Retina (tissue), 1 donor: ENCODE measurements at places on chromosomes 2 and 18.

- no peak for DNase-seq
These were observed 29.4 kb upstream of the NCOA1 start for GRCh38 chr2:24461685-24462084.

DNA sequence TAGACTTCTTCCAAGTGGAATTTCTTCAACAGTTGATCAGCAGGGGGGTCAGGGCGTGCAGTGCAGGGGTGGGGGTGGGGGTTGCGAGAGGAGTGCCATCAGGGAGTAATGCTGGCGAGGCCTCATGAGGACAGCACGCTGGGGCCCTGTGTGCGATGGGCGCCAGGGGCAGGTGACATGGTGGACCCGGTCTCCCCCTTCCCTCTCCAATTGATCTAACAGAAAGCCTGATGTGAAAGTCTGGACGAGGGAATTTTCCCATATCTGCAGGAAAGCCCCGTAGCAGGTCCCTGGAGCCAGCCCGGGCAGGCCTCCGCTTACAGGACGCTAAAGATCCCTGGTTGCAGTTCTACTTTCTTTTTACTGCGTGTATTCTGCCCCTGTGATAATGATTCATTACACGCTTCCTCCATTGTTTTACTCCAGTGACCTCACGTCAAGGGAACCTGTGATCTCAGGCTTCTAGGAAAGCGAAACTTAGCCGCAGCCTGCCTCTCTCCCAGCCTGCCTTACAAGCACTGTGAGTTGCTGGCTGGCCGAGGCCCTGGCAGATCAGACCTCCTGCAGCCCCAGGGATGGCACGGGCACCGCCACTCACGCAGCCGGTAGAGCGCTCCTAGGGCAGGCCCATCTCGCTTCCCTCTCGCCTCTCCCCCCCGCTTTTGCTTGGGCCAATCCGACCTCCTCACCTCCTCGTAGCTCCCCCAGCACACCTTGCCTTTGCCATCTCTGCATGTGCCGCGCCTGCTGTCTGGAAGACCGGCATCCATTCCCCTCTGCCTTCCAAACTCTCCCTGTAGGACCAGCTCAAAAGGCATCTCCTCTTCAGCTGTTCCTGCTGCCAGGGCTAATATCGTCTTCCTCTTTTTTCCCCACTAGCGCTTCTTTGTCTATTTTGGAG is 19.2 kb downstream of the NEURL3 start:
- DNase-seq, result peak; percentile 70

- no peak for DNase-seq
These were observed 74.6 kb downstream of the CLHC1 start for GRCh38 chr2:55157474-55157884.

DNA sequence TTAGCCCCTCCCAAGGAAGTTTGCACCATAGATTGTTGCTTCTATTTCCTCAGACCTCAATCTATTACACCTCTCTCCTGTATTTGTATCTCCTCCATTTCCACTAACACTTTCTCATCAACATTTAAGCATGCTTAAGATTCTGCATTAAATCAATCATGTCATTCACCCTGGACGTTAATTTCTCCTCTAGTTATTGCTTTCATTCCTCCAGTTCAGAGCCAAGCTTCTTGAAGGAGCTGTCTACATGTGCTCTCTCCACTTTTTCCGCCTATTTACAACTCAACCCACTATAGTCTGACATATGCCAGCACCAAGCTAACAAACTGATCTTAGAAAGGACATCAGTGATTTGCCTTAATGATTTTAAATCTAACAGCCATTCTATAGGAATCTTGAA is 99.5 kb downstream of the OLA1 start:
- DNase-seq, result no peak

DNA sequence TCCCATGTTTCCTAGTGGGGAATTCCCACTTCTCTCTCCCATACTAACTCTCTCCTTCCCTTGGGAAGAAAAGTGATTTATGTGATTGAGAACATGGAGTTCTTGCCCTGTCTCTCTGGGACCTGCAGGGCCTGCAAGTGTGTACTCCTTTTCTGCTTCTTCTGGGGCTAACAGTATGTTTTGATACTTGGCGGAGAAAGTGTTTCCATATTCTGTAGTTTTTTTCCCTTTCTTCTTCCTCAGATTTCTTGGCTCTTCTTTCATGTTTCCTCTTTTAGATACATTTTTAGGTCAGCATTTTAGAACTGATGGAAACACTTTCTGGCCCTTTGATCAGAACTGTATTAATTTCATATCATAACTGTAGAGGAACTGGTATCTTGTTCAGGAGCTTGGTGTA is 352.2 kb downstream of the DLGAP1 start:
- DNase-seq, result no peak

DNA sequence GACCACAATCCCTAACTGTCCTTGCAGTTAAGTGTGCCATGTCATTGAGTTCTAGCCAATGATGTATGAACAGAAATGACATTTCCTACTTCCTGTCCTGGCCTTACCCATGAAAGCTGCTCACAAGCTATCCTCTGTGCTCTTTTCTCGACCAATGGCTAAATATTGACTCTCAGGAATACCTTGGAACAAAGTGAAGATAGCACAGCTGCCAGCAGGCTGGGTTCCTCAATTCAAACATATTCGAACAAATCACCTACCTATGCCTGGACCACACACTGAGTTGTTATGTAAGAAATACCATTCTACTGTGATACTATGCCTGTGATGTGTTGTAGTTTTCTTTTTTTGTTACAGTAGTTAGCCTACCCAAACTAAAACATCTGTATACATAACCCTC is 65.1 kb downstream of the GAREM1 start:
- DNase-seq, result no peak

DNA sequence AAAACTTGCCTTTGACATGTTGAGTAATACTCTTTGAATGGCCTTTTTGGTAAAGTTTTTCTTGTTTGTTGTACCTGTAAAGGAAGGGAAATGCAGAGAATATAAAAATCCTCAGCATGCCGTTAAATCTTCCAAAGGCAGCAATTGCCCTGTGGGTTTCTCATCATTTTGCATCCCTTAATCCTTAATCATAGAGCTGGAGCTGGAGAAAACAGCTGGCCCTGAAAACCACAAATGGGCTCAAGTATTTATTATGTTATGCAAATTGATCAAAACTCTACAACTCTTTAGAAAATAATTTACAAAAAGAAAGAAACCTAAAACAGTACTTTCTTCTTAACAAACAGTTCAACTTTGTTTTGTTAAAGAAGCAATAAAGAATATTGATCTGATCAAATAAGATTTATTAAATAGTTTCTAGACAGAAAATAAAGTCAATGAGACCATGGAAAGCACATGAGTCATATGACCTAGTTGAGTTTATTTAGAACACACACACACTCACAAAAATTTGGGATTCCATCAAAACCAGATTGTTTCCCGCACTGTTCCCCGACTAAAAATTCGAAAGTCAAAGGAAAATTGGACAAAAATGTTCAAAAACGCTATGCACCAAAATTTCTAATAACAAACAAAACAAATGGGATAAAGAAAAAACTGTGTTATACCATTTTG is 309.0 kb downstream of the GULP1 start:
- DNase-seq, result no peak

GRCh38 chr2:63587814-63588384 is 378 bp downstream of the WDPCP start:
- no peak for DNase-seq

DNA sequence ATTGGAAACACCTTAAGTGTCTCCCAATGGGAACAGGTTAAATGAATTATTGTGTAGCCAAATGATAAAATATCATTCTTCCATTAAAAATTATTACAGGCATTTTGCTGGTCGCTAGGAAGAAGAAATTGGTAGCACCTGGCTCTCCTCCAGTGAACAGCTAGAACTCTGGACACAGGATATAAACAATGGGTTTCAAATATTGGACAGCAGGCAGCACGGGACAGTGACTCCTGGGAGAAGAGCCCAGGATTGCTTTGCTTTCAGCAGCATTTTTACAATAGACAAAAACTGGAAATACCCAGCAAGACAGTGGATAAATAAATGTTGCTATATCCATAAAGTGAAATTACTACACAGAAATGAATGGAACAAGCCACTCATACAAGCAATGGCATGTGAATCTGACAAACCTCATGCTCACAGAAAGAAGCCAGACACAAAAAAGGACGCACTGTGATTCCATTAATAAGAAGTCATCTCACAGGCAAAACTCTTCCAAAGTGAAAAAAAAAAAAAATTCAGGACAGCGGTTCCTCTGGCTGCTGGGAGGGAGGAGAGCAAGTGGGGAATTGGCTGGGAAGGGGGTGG is 50.5 kb downstream of the LAMA1 start:
- DNase-seq, result no peak

GRCh38 chr2:40090044-40090443 is 311.0 kb upstream of the THUMPD2 start:
- DNase-seq, result no peak

- peak; percentile 75 for DNase-seq
These were observed 42.4 kb downstream of the KLF7 start for GRCh38 chr2:207123335-207123744.

GRCh38 chr2:48589170-48589767 is 28.4 kb upstream of the GTF2A1L start:
- DNase-seq, result peak; percentile 62

DNA sequence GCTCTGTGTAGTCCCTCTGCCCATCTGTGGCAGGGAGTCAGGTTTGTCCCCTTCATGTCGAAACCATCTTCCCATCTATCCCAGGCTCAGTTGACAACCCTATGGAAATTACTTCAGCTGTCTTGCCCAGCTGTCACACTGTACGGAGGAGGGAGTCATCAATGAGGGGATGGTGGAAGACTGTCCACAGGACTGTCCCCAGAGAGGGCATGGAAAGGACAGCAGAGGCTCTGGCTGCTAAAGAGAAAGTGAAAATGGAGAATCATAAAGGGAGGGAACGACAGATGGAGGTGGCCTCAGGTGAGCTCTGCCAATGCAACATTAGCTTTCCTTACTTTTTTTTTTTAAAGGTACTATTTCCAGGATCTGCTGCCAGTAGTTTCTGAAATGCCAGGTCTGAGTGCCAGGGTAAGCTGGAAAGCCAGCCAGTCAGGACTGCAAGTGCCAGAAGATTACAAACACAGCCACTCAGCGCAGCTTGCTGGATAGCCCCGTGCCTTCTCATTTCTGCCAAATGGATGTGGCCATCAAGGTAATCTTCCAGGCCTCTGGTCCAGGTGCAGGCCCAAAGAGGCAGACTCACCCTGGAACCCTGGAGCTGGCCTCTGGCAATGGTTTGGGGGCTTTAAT is 192.8 kb downstream of the AGPS start:
- peak; percentile 29 for DNase-seq

- no peak for DNase-seq
These were observed 287.9 kb downstream of the PDE11A start for GRCh38 chr2:177784745-177785067.

- no peak for DNase-seq
These were observed 43.0 kb downstream of the KIF3C start for GRCh38 chr2:25939257-25939668.

DNA sequence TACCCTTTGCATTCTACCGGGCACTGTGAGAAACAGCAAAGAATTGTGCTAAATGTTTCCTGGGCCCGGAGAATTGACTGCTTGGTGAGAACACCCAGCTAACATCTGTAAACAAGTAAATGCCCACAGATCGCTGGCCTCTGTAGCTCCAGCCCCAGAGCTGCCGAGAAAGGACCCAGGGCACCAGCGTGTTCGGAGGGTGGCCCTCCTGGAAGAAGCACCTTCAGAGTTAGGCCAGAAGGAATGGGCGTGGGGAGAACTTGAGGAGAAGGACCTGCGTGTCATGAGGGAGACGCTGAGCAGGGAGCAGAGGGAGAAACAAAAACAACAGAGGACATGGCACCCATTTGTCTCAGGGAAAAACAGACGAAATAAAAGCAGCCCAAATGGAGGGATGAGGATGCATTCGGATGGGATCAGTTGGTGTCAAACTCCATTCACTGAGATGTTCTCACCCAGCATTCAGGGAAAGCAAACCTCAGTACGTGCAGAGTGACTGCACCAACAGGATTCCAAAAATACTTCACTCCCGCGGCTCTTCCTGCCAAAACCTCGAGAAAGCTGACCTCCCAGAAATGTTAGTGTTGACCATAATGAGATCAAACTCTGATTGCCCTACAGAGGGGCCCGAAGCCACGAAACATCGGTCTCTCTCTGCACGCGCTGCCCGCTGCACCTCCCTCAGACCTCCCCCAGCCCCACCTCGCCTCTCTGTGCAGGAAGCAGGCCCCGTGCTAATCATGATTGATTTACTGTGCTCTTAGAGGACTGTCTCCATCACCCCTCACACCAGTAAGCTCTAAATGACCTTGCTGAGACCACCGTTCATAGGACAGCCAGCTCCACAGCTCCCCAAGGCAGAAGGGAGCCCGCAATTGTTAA is 376.3 kb upstream of the SALL3 start:
- DNase-seq, result no peak

DNA sequence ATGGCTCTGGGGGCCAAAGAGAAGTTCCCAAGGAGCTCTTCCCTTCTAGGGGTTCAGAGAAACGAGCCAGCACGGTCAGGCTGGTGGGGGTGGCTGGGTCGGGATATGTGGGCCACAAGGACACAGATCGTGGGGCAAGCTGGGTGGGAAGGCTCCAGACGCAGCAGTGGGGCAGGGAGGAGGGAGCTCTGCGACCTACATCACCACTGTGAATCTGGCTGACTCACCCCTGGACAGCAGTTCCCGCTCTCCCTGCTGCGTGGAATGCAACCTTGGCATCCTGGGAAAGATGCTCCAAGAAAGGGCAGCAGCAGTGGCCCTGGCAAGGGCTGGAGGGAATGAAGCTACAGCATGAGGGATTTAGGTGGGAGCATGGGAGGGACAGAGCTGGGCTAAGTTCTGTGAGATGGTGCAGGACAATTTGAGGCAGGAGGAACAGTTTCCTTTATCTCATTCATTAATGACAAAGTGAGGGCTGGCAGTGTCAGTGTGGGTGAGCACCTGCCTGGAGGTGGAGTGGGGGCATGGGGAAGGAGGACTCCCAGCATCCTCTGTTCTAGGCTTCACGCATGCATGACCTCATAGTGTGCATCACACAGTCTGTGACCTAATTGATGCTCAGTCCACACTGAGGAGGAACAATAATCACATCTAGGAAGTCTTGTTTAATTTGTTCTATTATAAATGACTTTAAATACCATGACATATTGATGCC is 25.0 kb downstream of the CELF4 start:
- no peak for DNase-seq

GRCh38 chr2:168515502-168515901 is 59.4 kb downstream of the CERS6 start:
- no peak for DNase-seq

- no peak for DNase-seq
These were observed 70.0 kb downstream of the MBP start for GRCh38 chr18:77062518-77063003.

DNA sequence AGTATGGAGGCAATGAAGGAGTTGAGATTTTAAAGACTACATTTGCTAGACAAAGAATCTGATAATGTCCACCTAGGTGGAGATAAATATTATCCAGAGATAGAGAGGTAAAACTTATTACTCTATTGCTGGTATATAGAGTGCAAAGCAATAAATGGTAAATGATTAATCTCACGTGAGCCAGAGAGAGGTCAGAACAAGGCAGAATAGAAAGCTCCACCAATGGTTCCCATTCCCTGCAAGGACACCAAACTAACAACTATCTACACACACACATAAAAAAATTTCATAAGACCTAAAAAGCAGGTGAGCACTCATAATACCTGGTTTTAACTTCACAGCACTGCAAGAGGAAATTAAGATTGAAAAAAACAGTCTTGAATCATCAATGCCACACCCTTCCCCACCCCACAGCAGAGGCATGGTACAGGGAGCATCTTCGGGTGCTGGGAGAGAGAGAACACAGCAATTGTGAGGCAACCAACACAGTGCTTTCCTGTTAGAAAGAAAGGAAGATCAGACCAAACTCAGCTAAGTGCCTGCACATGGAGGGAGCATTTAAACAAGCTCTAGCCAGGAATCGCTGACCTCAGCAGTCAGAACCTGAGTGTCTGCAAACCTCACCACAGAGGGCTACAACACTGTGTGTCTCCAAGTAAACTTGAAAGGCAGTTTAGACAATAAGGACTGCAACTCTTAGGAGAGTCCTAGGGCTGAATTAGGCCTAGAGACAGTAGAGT is 1432.6 kb upstream of the TMEFF2 start:
- no peak for DNase-seq
